GM06990 (cell line): ENCODE measurements at places on chromosomes 5 and 9.

- no peak for DNase-seq
These were observed 80.9 kb downstream of the ALDH7A1 start for GRCh38 chr5:126514131-126514557.

- no peak for DNase-seq
These were observed 81.5 kb downstream of the SH3TC2 start for GRCh38 chr5:148981353-148981752.

- no peak for DNase-seq
These were observed 57.8 kb upstream of the LHFPL2 start for GRCh38 chr5:78706381-78706780.

- DNase-seq: no peak
These were observed 154.3 kb upstream of the PPP1R2B start for GRCh38 chr5:156695774-156696173.

- DNase-seq: peak; percentile 86
These were observed 51.4 kb upstream of the GRHPR start for GRCh38 chr9:37370968-37371563.

GRCh38 chr9:21154018-21154608 is 12.3 kb downstream of the IFNA21 start:
- no peak for DNase-seq

GRCh38 chr9:3887221-3887653 is 361.4 kb upstream of the RFX3 start:
- DNase-seq: no peak

- no peak for DNase-seq
These were observed 341.4 kb downstream of the ARHGEF28 start for GRCh38 chr5:73967347-73967746.

GRCh38 chr9:38281196-38281595 is 111.3 kb upstream of the ALDH1B1 start:
- no peak for DNase-seq

DNA sequence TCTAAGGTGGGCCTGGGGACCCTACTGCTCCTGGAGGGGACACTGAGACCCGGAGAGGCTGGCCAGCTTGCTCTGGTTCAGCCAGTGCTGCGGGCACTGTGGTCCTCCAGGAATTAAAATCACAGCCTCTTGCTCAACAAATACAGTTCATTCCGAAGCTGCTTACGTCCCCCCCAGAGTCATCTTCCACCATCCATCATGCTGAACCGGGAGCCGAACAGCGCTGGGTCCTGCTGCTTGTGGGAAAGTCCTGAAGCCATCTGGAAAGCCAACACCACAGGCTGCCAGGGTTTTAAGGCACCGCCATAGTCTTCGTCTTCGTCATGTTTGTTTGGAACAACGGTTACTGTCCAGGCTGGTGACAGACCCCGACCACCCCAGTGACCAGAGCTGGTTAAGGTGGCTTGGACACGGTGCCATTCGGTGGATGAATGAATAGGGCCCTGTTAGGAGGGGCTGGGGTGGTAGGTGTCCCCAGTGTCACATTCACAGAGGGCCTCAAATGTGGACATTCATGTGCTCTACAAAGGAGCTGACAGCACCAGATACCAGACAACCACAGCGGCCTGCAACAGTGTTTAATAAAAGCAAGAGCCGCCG is 81.6 kb upstream of the PHYKPL start:
- DNase-seq: no peak

GRCh38 chr5:180596668-180597231 is 5.5 kb upstream of the SCGB3A1 start:
- no peak for DNase-seq

- DNase-seq: peak; percentile 80
These were observed 1.0 kb upstream of the IL12B start for GRCh38 chr5:159331093-159331973.

DNA sequence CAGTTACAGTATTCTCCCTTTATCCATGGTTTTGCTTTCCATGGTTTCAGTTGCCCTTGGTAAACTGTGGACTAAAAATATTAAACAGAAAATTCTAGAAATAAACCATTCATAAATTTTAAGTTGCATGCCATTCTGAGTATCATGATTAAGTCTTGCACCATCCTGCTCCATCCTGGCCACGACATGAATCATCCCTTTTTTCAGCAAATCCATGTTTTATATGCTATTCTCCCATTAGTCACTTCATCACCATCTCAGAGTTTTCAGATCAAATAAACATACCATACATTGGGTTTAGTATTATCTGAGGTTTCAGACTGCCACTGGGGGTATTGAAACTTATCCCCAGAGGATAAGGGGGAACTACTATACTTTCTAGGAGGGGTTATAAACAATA is 234.4 kb upstream of the ATP10B start:
- no peak for DNase-seq

DNA sequence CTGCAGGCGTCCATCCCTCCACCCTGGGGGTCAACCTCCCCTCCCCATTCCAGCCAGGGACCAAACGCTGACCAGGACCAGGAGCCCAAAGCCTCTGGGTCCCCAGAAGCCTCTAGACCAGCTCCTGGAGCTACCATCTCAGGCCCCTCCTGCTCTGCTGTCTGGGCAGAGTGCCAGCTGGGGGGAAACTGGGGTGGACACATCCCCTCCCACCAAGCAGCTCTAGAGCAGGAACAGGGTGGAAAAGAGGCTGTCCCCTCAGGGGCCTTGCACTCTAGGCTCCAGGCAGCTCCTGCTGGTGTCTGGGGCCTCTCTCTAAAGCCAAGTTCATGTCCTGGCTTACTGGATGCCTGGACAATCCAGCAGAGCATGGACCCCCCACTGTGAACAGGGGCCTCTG is 4.4 kb downstream of the SSNA1 start:
- DNase-seq: no peak

DNA sequence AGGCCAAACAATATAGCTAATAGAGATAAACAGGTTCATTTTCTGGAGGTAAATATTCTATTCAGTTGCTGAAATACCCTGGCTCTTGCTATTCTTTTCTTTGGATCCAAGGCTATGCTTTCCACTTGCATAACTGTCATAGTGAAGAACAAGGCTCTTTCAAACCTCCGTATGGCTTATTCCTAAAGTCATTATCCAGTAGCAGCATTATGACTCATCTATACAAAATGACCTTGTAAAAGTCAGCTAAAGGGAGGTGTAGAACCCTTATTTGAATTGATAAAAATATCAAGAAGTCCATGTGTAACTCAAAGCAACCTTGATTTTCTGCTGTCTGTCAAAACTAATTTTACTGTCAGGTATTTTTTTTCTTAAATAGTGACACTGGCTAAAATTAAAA is 447.8 kb downstream of the PLK2 start:
- DNase-seq: no peak

DNA sequence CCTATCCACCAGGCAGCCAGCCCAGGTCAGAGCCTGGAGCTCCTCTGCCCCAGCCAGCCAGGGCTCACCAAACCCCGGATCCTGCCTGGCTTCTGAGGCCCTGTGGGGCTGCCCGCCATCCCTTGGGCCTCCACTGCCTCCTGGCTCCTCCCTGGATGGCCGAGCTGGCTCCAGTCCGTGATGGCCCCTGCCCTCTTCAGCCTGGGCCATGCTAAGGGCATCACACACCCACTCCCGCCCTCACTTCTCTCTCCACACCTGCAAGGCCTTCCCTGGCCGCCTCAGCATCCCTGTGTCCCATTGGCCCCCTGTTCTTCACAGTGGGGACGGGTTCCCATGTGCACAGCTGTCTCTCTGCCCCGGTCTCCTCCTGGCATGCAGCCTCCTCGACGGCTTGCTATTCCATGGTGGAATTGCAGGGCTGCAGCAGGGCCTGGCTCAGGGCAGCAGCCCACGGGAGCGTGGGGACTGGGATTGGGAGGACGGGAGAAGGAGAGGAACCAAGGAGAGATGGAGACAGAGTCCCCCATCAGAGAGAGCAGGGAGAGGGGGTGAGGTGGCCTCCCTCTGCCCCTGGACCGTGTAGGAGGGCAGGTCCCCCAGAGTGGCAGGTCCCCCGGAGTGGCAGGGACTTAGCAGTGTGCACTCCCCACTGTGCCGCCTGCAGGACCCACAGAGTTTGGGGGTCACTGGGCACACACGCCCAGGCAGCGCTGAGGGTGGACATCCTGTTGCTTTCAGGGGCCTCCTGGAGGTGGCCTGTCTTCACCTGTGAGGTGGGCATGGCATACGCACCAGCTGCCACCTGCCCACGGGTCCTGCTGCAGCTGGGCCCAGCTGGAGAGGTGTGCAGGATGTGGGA is 16.7 kb upstream of the RNU6ATAC start:
- no peak for DNase-seq

- no peak for DNase-seq
These were observed 3.2 kb downstream of the SH3PXD2B start for GRCh38 chr5:172450861-172451695.

GRCh38 chr9:85859765-85860164 is 81.2 kb upstream of the NAA35 start:
- no peak for DNase-seq

DNA sequence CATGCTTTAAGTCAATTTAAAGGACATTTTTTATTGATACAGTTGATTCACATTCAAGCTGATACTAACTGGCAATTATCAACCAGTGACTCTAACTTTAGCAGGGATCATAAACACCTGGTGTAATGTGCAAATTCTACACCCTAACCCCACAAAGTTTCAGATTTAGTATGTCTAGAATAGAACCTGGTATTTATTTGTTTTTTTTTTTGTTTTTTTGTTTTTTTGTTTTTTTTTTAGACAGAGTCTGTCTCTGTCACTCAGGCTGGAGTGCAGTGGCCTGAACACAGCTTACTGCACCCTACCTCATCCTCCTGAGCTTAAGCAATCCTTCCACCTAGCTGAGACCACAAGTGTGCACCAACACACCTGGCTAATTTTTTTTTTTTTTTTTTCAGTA is 311.2 kb upstream of the SEMA6A start:
- DNase-seq: no peak

- no peak for DNase-seq
These were observed 593.8 kb downstream of the ISL1 start for GRCh38 chr5:51977014-51977413.

GRCh38 chr5:159242656-159243055 is 20.4 kb upstream of the UBLCP1 start:
- DNase-seq: no peak

DNA sequence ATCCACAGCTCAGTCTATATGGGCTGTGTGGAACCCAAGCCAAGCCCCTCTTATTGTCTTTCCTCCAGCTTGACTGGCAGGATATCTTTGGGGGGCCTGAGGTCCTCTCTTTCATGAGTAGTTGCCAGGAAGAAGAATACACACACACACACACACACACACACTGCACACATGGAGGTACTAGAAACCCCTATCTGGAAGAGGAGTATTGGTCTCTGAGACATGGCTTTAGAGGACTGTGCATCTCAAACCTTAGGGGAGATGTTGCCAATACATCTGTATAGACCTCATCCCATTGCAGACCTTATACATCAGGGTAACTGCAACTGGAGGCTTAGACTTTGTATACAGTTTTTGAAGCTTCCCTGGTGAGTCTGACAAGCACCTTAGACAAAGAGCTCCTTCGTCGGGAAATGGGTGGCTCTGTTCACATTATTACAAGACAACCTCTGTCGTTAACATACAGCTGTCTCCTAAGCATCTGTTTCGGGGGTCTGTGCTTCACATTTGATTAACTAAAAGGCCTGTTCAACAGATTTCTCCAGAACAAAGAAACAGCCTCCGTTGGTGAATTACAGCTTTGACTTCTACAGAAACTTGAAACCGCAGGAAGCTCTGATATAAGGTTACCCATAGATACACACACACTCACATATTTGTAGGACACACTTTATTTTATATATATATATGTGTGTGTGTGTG is 5.5 kb upstream of the ENTREP1 start:
- no peak for DNase-seq

DNA sequence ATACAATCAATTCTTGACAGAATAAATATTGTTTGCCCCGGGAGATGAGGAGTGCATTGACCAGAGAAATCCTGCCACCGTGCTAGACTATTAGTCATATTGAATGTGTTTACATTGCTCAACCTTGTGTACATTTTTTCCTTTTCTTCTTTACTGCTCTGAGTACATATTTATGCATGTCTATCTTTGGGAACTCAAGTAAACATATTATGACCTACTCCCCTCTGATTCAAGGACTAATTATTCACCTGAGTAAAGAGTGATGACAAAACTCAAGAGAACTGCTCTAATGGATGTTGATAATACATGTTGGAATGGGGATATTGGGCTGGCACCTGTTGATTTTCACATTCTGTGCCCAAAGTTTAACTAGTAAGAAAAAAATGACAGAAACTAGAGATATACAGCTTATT is 3.9 kb upstream of the SPINK1 start:
- DNase-seq: no peak

DNA sequence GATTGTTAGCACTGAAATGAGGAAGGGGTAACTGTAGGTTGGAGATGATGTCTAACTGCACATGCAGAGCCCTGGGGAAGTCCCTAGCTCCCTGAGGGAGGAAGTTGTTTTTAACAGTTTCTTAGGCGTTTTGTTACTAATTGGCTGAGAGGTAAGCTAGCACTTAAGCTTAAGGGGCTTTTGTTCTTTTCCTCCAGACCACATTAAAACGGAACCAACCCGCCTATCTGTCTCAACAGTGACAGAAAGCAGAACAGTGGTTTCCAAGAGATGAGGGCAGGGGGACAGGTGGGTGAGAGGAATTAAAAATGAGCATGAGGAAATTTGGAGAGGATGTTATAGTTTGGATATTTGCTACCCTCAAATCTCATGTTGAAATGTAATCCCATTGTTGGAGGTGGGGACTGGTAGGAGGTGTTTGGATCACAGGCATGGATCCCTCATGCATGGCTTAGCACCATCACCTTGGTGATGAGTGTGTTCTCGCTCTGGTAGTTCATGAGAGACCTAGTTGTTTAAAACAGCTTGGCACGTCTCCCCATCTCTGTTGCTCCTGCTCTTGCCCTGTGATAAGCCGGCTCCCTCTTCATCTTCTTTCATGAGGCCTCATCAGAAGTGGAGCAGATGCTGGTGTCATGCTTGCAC is 38.9 kb downstream of the LYRM7 start:
- peak; percentile 81 for DNase-seq

DNA sequence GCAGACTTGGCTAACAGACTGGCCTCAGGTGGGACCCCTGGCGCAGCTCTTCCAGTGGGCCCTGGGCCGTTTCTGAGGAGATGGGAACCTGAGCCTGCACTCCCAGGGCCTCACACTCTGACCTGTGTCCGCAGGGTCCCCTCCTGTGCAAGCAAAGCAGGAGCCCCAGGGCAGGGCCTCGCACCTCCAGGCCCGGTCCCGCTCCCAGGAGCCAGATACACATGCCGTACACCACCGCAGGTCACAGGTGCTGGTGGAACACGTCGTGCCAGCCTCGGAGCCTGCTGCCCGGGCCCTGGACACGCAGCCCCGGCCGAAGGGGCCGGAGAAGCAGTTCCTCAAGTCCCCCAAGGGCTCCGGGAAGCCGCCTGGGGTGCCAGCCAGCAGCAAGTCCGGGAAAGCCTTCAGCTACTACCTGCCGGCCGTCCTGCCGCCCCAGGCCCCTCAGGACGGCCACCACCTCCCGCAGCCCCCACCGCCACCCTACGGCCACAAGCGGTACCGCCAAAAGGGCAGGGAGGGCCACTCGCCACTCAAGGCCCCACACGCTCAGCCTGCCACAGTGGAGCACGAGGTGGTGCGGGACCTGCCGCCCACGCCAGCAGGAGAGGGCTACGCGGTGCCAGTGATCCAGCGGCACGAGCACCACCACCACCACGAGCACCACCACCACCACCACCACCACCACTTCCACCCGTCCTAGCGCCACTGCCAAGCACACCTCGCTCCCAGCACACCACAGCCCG is 29.2 kb downstream of the NKD2 start:
- DNase-seq: no peak
